ENCODE measurements at places on chromosomes 1 and 21. TPM values are rescaled to one million over a fixed set of nuclear protein-coding genes. Genes with fewer than 3 reads are reported as not detected.

PLEKHN1 gene
- 0.24 TPM for total RNA-seq

SPRR3 gene
- total RNA-seq: not detected

DNAJC16 gene
- total RNA-seq: 20.4 TPM

CD1E gene
- total RNA-seq: not detected

RIMS3 gene
- 2.5 TPM for total RNA-seq

GRCh38 chr1:147740391-147740790 lies 20.0 kb downstream of the GJA5 start:
- no peak overlapping the region for H3K4me3 ChIP-seq
- H3K36me3 ChIP-seq: no peaks in the 10 kb centered on the region
- no peak for DNase-seq
- H3K27ac ChIP-seq: no peak overlapping the region

- no peaks in the 10 kb centered on the region for H3K36me3 ChIP-seq
- H3K27me3 ChIP-seq: no peaks in the 10 kb centered on the region
- no peaks in the 10 kb centered on the region for H3K4me1 ChIP-seq
- no peak within 1 kb of the TSS for H3K27ac ChIP-seq
Observed at GRCh38 chr1:38941527-38942019, at the start of gene RHBDL2. TSS of gene RHBDL2 (minus strand) at chr1:38941830. CDS start at chr1:38919212, 22,618 bp downstream.

DNA sequence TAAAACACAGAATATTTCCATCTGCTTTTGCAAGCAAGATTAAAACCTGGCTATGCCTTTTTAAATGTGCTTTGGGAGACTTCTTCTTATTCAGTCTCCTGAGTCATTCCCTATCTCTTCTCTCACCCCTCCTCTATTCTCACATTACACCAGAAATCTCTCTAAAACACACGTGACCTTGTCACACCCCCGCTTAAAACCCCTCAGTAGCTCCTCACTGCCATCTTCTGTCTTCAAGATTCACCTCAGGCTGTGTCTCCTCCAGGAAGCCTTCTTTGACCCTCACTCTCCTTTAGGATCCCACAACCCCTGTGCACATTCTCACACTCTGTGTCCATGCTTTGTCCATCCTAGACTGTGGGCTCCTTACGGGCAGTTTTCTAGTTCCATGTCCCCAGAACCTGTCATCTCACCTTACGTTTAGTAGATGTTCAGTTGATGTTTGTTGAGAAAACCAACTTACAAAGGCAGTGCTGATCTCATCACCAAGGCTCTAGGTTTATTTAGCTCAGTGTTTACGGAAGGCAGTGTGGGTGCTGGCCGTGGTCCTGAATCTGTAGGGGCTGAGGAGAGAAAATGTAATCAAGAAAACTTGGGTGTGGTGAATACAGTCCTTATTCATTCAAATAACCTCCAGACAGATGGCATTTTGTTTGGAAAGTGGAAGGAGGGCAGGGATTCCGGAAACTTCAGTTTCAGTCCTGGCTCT lies 143.5 kb downstream of the DMRTA2 start:
- H3K27ac ChIP-seq: no peak overlapping the region
- DNase-seq: no peak
- no peaks in the 10 kb centered on the region for H3K36me3 ChIP-seq

DNA sequence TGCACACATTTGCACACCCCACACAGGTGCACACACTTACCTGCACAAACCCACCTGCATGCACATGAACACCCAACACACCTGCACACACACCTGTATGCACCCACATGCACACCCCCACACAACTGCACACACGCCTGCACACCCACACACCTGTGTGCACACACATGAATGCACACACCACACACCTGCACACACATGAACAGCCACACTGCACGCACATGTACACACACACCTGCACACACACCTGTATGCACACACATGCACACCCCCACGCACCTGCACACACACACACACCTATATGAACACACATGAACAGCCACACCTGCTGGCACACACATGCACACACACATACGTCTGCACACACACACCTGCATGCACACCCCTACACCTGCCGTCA lies 17.9 kb upstream of the TTC34 start:
- no peaks in the 10 kb centered on the region for H3K27me3 ChIP-seq
- H3K4me1 ChIP-seq: peaks cover 12% of the 10 kb centered on the region
- no peaks in the 10 kb centered on the region for H3K36me3 ChIP-seq
- no peak overlapping the region for H3K4me3 ChIP-seq

- H3K36me3 ChIP-seq: no peaks in the 10 kb centered on the region
- no peaks in the 10 kb centered on the region for H3K4me1 ChIP-seq
- no peak for DNase-seq
- H3K4me3 ChIP-seq: no peak overlapping the region
- no peaks in the 10 kb centered on the region for H3K27me3 ChIP-seq
Observed at GRCh38 chr1:175466556-175466955, 274.0 kb upstream of the KIAA0040 start.

GRCh38 chr1:243568793-243569192 lies 281.2 kb downstream of the AKT3 start:
- H3K27me3 ChIP-seq: no peaks in the 10 kb centered on the region
- H3K36me3 ChIP-seq: no peaks in the 10 kb centered on the region
- H3K27ac ChIP-seq: no peak overlapping the region
- DNase-seq: no peak

GRCh38 chr1:175742790-175743459 lies 470 bp downstream of the TNR start:
- H3K27me3 ChIP-seq: no peaks in the 10 kb centered on the region
- no peak overlapping the region for H3K27ac ChIP-seq
- no peak overlapping the region for H3K4me3 ChIP-seq
- no peaks in the 10 kb centered on the region for H3K36me3 ChIP-seq
- H3K4me1 ChIP-seq: no peaks in the 10 kb centered on the region
- no peak for DNase-seq

DNA sequence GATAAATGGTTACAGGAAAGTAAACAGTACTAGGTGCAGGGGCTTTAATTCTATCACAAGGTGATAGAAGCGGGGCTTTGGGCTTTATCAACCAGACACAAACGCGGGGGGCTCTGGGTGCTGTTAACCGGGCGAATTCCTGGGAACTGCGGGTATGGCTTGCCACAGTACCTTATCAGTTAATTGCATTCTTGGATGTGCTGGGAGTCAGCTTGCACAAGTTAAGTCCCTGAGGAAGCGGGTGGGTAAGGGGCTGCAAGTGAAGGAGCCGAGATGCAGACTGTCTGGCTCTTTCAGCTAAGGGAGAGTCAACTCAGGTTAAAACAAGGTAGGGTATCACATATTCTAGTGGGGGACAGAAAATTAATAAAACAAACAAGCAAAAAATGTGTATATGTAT lies 661 bp downstream of the GBP4 start:
- H3K4me1 ChIP-seq: peaks cover 42% of the 10 kb centered on the region
- peak overlapping the region; percentile 88 for H3K27ac ChIP-seq
- H3K27me3 ChIP-seq: no peaks in the 10 kb centered on the region
- H3K36me3 ChIP-seq: no peaks in the 10 kb centered on the region
- peak overlapping the region; percentile 92 for H3K4me3 ChIP-seq

- H3K36me3 ChIP-seq: no peaks in the 10 kb centered on the region
- peaks cover under 1% of the 10 kb centered on the region for H3K4me1 ChIP-seq
- DNase-seq: peak; percentile 50
- H3K4me3 ChIP-seq: no peak overlapping the region
- H3K27me3 ChIP-seq: peaks cover 4% of the 10 kb centered on the region
- H3K27ac ChIP-seq: no peak overlapping the region
Observed at GRCh38 chr1:205449750-205450443, 5.9 kb downstream of the BLACAT1 start.

GRCh38 chr1:226650236-226650841 lies 88.7 kb downstream of the ITPKB start:
- H3K4me1 ChIP-seq: peaks cover 45% of the 10 kb centered on the region
- no peak overlapping the region for H3K4me3 ChIP-seq
- no peak overlapping the region for H3K27ac ChIP-seq
- peaks cover 21% of the 10 kb centered on the region for H3K36me3 ChIP-seq
- no peak for DNase-seq
- H3K27me3 ChIP-seq: no peaks in the 10 kb centered on the region

GRCh38 chr1:33634806-33635205 lies 162.4 kb downstream of the ZSCAN20 start:
- DNase-seq: no peak
- no peak overlapping the region for H3K27ac ChIP-seq
- no peaks in the 10 kb centered on the region for H3K27me3 ChIP-seq
- H3K4me1 ChIP-seq: no peaks in the 10 kb centered on the region

- H3K4me1 ChIP-seq: no peaks in the 10 kb centered on the region
- DNase-seq: no peak
- H3K27ac ChIP-seq: no peak overlapping the region
Observed at GRCh38 chr1:68625624-68626023, 128.7 kb upstream of the DEPDC1 start.

GRCh38 chr1:186301448-186301847 lies 73.6 kb downstream of the TPR start:
- H3K4me3 ChIP-seq: no peak overlapping the region
- peak; percentile 34 for DNase-seq
- H3K4me1 ChIP-seq: peaks cover 3% of the 10 kb centered on the region
- H3K27me3 ChIP-seq: no peaks in the 10 kb centered on the region
- no peaks in the 10 kb centered on the region for H3K36me3 ChIP-seq
- H3K27ac ChIP-seq: peak overlapping the region; percentile 38

- H3K36me3 ChIP-seq: no peaks in the 10 kb centered on the region
- H3K27ac ChIP-seq: peak overlapping the region; percentile 92
- DNase-seq: peak; percentile 71
- H3K27me3 ChIP-seq: no peaks in the 10 kb centered on the region
- peak overlapping the region; percentile 63 for H3K4me3 ChIP-seq
Observed at GRCh38 chr21:44012474-44013379, 618 bp downstream of the TRAPPC10 start.

DNA sequence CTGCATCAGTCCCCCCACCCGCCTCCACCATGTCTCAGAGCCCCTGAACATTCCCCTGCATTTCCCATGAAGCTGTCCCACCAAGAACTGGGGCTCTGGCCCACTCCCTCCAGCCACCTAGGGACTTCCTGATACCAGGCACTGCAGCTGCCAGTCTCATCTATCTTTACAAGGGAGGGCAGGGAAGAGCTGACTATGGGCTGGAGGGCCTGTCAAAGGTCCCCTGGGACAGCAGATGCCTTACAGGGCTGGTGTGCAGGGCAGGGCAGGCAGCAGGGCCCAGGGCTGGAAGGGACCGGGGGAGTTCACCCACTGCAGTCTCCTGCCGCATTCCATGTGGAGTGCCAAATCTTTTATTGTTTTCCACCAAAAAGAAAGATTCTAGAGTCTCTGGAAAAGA lies 17.6 kb downstream of the SHISA4 start:
- H3K36me3 ChIP-seq: no peaks in the 10 kb centered on the region
- no peaks in the 10 kb centered on the region for H3K4me1 ChIP-seq
- H3K4me3 ChIP-seq: no peak overlapping the region
- no peak for DNase-seq

- H3K27ac ChIP-seq: no peak overlapping the region
- H3K4me3 ChIP-seq: no peak overlapping the region
- DNase-seq: no peak
- H3K4me1 ChIP-seq: peaks cover 9% of the 10 kb centered on the region
Observed at GRCh38 chr1:93907718-93908117, 1.5 kb downstream of the GCLM start.

DNA sequence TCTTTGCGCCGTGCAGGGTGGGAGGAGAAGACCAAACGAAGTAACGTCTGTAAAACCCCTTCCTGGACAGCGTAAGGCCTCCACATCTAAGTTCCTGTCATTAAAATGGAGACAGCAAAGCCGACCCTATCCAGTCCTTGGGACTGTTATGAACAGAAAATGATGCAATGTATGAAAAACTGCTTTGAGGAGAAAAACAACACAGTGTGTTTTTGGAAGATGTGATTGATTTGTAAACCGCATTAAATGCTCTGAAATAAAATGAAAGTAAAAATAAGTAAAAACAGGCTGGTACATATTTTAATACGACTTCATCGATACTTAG lies 827 bp upstream of the URB1 start:
- H3K27ac ChIP-seq: peak overlapping the region; percentile 70
- H3K4me1 ChIP-seq: peaks cover 12% of the 10 kb centered on the region
- H3K4me3 ChIP-seq: peak overlapping the region; percentile 85
- no peaks in the 10 kb centered on the region for H3K36me3 ChIP-seq

DNA sequence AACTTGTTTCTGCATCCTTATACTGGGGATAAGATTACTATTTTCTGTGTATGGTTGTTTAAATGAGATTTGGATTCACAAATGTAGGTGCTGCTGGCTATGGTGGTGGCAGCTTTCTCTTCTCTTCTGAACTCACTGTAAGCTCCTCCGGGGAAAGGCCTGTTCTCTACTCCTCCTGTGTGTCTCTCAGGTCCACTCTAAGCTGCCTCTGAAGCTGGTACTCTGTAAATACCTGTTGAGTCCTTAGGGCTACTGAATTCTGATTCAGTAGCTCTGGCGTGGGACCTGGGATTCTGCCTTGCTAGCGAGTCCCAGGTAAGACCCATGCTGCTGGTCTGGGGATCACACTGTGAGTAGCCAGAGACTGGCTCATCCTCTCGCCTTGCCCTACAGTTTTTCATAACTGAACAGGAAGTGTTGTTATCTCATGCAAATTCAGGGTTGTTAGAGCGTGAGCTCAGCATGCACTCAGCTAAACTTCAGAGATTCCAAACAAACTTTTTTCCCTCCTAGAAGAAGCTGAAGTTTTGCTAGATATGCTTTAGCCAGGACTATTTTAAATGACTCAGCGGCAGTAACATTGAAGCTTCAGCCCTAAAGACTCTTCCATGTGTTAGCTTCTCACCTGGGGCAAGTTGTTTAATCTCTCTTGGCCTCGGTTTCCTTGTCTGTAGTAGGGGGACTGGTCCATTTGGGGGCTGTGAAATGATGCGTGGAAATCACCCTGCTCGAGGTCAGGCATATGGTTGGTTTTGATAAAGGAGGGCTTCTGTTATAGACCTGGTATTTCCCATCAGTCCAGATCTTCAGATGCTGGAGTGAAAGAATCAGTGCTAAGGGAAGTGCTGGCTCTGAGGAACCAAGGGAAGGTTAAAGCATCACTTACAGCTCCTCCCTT lies 271.5 kb upstream of the TMEM51 start:
- no peaks in the 10 kb centered on the region for H3K4me1 ChIP-seq
- H3K27ac ChIP-seq: no peak overlapping the region
- no peak for DNase-seq
- no peaks in the 10 kb centered on the region for H3K27me3 ChIP-seq
- H3K36me3 ChIP-seq: no peaks in the 10 kb centered on the region

DNA sequence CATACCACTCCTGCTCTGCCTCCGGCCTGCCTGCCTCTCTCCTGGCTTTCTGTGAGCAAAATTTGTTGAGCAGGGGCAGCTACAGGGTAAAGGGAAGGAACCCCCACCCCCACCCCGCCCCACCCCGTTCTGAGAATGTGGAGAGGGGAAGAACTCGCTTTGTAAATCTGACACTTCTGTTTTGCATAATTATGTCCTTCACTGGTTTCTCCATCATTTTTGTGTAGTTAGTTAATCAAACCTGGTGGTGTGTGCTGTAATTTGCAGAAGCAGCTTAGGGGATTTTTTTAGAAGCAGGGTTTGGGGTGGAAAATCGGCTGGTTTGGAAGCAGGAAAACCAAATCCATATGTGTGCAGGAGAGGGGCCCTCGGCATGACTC lies 58.1 kb upstream of the TMEM51 start:
- H3K27me3 ChIP-seq: no peaks in the 10 kb centered on the region
- no peaks in the 10 kb centered on the region for H3K36me3 ChIP-seq
- H3K27ac ChIP-seq: no peak overlapping the region
- no peak for DNase-seq
